CD14-positive monocyte (primary cell): ENCODE measurements at places on chromosomes 11 and 22.

DNA sequence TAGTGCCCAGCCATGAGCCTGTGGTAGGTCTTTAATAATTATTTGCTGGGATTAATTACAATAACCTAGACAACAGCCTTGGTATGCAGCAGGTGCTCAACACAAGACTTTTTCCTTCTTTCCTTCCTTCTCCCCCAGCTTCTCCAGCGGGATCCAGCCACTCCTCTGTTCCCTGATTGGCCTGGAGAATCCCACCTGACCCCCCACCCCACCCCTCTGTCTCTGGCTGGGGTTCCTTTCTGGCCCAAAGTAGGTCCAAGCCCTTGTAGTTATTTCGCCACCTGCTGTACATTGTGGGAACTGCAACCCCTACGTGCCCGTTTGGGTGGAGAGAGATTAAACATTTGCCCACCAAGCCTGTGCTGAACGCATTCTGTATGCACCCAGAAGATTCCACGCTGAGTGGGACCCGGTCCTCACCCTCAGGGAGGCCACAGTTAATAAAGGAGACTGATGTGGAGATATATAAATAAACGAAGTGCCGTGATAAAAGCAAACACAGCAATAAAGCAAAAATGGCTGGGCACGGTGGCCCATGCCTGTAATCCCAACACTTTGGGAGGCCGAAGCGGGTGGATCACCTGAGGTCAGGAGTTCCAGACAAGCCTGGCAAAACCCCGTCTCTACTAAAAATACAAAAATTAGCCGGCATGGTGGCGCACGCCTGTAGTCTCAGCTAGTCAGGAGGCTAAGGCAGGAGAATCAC lies 32.1 kb upstream of the DGKZ start:
- peak; percentile 63 for DNase-seq

- no peak for DNase-seq
Measured at GRCh38 chr11:17700991-17701390, 18.4 kb upstream of the MYOD1 start.

DNA sequence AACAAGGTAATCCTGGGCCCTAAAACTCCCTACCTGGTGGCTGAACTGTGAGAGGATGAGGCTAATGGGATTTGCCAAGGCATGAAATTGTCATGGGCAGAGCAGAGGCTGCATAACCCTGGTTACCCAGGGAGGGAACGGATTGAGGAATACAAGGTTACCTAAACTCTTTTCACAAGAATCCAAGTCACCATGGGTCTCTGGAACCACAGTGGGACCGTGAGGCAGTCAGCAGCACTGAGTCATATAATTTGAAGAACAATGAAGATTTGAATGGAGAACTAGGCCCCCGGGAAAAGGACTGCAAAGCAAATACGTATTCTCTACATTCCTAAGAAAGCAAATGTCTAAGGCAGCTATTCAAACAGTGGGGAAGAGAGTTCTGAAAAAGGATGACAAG lies 19.8 kb downstream of the CAT start:
- DNase-seq, result no peak

- no peak for DNase-seq
Measured at GRCh38 chr11:67999201-67999629, 4.7 kb downstream of the UNC93B1 start.

GRCh38 chr22:19784384-19785175 lies 24.0 kb downstream of the TBX1 start:
- DNase-seq, result no peak

DNA sequence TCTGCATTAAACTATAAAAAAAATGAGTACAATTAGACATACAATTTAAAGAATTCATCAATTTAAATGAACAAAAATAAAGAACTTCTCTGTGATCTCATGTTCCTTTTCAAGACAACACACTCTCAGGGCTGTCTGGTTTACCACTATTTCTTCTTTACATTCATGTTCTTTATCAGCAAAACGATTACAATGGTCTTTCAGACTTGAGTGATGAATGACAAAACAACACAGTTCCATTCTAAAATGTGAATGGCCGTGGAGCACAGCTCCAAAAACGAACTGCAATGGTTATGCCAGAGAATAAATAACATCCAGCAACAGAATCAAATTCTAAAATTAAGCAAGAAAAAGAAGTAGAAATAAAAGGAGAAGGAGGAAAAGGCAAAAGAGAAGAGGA lies 113.1 kb downstream of the CADM1 start:
- DNase-seq, result no peak

DNA sequence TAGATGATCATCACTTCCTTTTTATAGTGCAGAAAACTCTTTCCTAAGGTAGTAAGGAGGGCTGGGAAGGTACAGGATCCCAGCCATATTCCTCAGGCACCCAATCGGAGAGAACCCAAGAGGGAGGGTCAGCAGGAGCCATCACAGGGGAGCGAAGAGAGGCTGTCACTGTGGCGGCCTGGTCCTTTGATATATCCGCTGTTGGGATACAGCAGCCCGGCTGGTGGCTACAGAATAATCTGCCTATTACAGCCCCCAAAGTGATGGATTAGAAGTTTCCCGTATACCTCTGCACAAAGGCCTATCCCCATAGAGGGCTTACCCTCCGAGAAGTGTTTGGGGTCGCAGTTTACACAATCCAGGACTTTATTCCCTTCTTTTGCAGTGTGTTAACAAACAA lies 48.5 kb downstream of the OR4D9 start:
- no peak for DNase-seq

- DNase-seq, result no peak
Measured at GRCh38 chr22:45838305-45838887, 138.6 kb downstream of the WNT7B start.

DNA sequence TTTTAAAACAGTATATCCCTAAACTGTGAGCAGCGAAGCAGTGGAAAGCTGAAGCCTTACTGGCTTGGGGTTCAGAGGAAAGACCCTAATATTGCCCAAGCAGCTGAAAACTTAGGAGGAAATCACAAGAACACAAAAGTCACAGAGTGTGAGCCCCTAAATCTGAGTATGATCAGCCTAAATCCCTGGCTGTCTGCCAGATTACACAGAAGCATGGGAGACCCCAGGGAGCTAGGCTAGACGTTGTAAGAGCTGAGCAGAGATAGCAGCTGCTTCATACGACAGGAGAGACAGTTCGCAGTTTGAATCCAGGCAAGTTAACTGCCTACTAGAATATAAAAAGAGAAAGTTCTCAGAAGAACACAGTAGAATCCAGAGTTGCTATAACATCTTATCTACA lies 81.2 kb downstream of the PACS1 start:
- DNase-seq, result no peak

GRCh38 chr22:27003297-27003696 lies 345.9 kb downstream of the MIAT start:
- DNase-seq, result no peak

DNA sequence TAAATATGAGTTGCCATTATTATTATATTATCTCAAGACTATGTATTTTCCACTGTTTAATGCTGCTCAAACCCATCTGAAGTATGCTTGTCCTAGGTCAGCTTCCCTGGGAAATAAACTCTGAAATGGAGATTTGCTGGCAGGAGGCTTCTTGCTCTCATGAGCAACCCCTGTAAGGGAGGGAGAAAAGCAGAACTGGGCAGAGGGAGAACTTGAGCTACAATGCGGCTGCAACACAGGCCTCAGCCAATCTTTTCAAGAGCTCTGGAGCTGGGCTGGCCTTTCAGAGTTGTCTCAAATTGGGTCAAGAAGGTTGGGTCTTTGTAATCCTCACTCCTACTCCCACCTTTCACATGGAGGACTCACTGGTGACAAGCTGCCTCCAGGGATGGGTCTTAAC lies 412.6 kb downstream of the TENM4 start:
- DNase-seq, result no peak

GRCh38 chr22:38442967-38443627 lies 11.9 kb downstream of the KCNJ4 start:
- no peak for DNase-seq

GRCh38 chr11:76589964-76590950 lies 80.3 kb downstream of the LRRC32 start:
- no peak for DNase-seq

GRCh38 chr11:95559899-95560298 lies 229.7 kb downstream of the FAM76B start:
- no peak for DNase-seq

GRCh38 chr22:21652547-21653545 lies 10.7 kb downstream of the SDF2L1 start:
- no peak for DNase-seq

- no peak for DNase-seq
Measured at GRCh38 chr22:25548866-25549464, 15.5 kb upstream of the GRK3 start.

- no peak for DNase-seq
Measured at GRCh38 chr11:113201054-113201818, 113.1 kb upstream of the TTC12 start.

GRCh38 chr22:23525510-23525909 lies 54.6 kb downstream of the IGLL1 start:
- DNase-seq, result no peak

DNA sequence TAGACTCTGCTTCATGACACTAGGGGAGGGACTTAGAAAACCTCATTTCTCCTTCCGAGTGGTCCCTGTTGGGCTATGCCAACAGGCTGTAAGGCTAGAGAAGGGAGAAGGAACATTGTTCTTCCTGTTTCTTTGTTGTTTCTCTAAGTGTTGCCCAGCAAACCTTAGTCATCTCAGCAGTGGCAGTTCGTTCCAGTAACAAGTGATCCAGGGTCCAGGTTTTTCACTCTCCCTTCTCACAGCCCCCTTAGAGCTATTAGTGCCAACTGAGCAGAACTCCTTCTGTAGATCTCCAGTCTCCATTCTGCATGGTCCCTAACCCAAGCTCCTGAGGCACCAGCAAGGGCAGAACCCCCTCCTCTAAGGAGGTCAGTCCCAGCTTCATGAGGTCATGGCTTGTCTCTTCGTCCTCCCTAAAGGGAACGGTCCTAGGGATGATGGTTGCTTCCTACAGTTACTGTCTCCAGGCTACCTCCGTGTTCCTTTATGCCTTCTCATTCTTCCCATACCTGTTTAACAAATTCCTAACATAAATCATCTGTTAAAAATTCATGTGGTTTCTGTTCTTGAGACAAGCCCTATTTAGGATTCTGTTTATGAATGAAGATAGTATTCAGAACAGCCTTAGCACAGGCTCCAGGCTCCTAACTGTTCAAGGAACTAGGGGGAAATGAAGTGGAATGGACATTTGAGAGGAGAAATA lies 168.6 kb upstream of the UBASH3B start:
- DNase-seq, result peak; percentile 5

GRCh38 chr11:65435981-65436411 lies 13.4 kb downstream of the NEAT1 start:
- DNase-seq, result no peak

- DNase-seq, result no peak
Measured at GRCh38 chr11:93733474-93733873, 7.8 kb downstream of the TAF1D start.

GRCh38 chr11:66689661-66690590 lies 12.2 kb upstream of the RBM4B start:
- DNase-seq, result no peak

DNA sequence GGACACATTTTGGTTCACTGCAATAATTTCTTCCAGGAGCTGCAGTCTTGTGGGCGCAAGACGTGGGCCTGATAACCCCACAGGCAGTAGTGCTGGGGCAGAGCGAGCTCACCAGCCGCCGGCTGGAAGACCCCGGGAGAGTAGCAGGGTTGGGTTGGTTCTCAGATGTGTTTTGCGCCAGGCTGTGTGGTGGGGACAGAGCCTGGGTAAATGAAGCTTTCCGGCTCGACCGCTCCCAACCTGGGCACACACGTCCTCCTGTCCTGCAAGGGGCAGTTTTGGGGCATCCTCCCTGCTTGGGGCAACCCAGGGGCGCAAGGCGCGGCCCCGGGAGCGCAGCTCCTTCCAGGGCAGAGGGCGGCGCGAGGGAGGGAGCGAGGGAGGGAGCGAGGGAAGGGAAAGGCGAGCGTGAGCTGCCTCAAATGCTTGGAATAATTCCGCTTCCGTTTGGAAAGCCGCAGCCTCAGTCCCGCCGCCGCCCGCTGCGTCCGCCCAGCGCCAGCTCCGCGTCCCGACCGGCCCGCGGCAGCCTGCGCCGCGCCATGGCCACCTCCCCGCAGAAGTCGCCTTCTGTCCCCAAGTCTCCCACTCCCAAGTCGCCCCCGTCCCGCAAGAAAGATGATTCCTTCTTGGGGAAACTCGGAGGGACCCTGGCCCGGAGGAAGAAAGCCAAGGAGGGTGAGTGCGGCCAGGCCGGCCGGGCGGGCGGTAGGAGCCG lies at the start of gene PARVA:
Gene PARVA (plus strand): TSS at position 466 of the 718 bp plus-strand sequence. CDS start 77 bp downstream, at position 543.
- DNase-seq, result no peak

GRCh38 chr11:66115638-66116301 lies 45.7 kb downstream of the PACS1 start:
- no peak for DNase-seq

- DNase-seq, result no peak
Measured at GRCh38 chr22:43471606-43472135, 59.9 kb downstream of the MPPED1 start.

DNA sequence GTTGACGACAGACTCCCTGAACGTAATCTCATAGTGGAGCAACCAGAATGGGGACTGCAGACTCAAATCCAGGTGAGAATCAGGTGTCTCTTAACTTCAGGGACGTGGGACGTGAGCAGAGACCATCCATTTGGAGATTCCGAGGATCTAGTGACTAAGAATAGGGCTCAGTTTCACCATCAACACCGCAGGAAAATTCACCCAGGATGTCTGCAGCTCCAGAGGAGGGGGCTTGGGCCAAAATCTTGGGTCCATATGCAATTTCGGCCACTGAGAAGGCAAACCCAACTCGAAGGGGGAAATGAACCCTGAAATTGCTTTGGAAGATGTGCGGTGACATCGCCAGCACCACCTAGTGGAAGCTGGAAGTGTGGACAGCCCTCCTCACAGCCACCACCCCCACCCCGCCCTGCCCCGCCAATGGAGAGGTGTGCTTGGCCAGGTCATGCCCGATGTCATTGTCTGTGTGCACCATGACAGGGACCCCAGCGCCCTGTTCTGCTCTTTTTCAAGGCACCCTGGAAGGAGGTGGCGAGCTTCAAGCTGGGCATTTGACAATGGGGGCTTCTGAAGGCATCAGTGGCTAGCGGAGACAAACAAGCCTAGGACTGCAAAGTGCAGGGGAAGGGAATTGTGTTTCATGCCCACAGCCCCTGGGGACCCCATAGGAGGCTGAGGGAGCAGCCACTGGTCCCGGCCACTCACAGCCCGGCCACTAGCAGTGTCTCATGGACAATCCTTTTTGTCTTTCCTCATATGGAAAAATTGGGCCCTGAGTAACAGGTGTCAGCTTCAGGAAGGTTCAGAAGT lies 24.8 kb downstream of the APOL1 start:
- DNase-seq, result peak; percentile 62
